ENCODE measurements at places on chromosomes 16 and 17. TPM values are rescaled to one million over a fixed set of nuclear protein-coding genes. Genes with fewer than 3 reads are reported as not detected.

CASKIN1 gene
- not detected for total RNA-seq

KLHL36 gene
- 79.7 TPM for total RNA-seq

TGFB1I1 gene
- total RNA-seq = 231 TPM

WNK4 gene
- not detected for total RNA-seq

CCDC144A gene
- total RNA-seq = 36.3 TPM

TBC1D3G gene
- not detected for total RNA-seq

CAPNS2 gene
- total RNA-seq = 0.41 TPM

ALDH3A1 gene
- 21.2 TPM for total RNA-seq

CLN3 gene
- 25.2 TPM for total RNA-seq

CD19 gene
- not detected for total RNA-seq

Measured in thoracic aorta (tissue), 2 donors.